ENCODE measurements at places on chromosomes 3 and 15.

GRCh38 chr3:153448151-153448829 is 286.3 kb downstream of the RAP2B start:
- DNase-seq, result no peak

GRCh38 chr3:127760361-127760760 is 62.0 kb downstream of the MGLL start:
- DNase-seq, result no peak

DNA sequence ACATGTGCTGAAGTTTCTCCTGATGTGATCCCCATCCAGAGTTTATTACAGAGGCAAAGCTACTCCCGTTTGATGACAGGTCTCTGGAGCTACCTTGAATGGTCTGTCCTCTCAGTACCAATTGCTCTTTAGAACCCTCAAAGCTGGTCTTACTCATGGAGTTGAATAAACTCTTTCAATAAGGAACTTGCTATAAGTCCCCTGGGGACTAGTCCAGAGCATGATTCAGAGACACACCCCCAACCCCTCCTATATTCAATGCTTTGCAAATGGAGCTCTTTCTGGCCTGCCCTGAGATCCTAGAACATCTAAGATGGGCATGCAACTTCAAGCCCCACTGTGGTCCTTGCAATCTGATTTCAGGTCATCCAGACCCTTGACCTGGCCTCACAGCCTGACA is 23.9 kb upstream of the TPM1 start:
- no peak for DNase-seq

- no peak for DNase-seq
Observed at GRCh38 chr15:74906067-74906449, 593 bp downstream of the FAM219B start.

DNA sequence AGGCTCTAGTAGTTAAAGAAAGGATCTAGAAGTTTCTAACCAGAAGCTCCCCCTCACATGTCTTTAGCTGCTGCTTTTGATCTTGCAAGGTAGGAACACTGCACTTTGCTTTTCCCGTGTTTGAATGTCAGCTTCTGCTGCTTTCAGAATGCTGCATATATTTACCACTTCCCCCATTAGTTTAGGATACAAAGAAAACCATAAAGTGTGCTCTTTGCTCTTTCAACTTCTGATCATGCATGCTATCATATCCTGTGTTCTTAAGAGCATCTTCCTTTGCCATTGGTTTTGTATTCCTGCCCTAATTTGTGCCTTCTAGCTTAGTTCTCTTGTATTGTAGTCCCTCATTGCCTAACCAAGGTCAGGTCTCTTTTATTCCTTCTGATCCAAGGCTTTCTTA is 43.3 kb downstream of the ZNF609 start:
- DNase-seq, result no peak

DNA sequence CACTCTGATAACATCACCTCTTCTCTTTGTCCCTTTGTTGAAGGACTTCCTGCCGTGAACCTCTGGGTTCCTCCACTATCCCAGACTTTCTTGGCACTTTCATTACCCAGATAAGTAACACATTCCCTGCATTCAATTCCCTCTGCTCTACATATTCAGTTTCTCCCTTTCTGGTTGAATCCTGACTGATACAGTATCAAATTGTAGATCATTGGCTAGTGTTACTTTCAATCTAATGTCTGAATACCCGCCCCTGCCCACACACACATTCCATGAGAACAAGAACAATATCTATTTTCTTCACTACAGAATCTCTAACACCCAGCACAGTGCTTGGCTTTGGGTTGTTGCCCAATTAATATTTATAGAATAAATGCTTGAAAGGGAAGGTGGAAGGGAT is 163.5 kb downstream of the ABHD5 start:
- no peak for DNase-seq

GRCh38 chr15:77012868-77013267 is 17.9 kb downstream of the PSTPIP1 start:
- DNase-seq, result no peak

DNA sequence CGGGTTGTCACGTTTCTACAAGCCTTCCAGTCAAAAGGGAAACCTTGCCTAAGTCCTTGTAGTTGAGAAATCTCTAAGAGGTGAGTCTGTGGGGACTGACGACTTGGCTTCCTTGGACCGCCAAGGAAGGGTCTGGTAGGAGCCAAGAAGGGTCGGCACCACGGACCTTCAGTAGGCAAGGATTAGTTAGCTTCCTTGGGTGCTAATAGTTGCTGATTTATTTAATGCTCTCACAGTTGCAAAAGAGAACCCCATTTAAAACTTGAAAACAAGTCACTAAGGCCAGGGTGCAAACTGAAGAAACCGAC is 361 bp upstream of the LCMT2 start:
- DNase-seq, result no peak

DNA sequence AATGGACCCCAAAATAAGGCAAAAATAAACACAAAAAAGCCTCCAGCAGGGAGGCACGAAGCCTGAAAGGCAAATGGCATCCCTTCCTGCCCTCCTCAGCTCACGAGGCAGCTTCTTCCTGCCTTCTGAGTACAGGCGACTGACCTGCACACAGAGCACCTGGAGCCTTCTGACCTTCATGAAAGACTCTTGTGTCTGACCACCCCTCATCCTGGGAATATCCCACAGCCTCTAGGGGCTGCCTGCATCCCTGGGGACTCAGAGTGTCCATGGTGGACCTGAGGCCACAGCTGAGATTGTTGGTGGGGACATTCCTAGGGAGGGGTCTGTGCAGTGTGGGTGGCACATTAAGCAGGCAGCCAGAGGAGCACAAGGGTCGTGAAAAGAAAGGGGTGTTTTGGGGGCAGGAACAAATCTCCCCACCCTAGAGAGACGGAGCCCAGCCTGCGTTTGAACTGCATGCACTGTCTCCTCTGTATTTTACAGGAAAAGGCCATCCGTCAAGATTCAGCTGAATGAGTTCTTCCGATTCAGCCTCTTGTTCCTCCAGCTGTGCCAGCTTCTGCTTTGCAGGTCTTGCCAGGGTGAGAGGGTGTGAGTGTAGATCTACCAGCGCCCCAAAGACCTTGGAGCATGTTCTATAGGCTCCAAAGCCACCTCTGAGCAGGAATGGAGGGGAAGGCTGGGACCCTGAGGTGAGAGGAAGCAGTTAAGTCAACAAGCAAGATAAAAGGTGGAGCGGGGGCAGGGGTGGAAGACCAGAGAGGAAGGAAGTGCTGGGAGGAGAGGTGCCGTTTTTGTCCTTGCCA is 80.4 kb upstream of the MEF2A start:
- DNase-seq, result no peak

DNA sequence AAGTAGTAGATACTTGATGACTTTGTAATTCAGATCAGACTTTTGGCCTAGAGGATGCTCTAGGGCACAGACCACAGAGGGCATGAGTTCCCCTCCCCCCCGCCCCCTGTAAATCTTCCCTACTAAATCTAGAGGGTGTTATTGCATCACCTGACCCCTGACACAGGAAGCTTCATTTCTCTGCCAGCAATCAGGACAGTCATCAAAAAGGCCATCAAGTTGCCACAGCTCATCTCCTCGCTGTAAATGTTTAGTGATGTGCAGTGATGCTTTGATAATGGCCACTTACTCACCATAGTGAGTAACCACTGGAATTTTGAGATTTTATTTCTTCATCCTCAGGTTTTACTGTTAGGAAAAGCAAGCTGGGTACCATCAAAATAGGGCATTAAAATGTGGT is 289.2 kb upstream of the CHRM5 start:
- no peak for DNase-seq

DNA sequence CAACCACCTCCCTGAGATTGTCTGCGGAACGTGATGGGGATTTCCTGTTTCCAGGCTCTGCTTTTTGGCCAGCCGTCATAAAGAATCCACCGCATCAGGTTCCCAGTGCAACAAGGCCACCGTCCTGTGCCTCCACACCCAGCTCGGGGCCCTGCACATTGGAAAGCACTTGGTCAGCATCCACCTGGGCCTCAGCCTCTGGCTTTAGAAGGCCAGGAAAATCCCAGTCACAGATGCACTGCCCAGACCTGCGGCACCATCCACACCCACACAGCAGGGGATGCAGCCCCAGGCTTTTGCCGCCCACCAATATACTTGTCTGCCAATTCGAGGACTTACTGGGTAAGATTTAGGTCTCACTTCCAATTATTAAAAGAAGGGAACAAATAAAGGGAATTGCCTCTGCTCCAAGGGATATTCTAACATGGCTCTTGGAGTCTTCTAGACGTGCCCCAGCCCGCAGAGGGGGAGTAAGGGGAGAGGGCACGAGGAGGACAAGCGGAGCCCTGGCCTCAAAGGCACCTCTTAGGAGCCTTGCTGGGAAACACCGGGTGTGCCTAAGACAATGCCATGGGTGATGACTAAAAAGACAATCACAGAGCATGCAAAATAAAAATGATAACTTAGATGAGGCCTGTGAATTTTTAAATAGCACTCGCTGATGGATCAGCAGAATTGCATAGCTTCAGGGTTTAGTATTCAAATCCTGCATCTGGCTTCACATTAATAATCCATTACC is 169.2 kb downstream of the FOXP1 start:
- DNase-seq, result no peak
